Calu3 (cell line): ENCODE measurements at places on chromosomes 11 and 22. TPM values are rescaled to one million over a fixed set of nuclear protein-coding genes. Genes with fewer than 3 reads are reported as not detected.

DNA sequence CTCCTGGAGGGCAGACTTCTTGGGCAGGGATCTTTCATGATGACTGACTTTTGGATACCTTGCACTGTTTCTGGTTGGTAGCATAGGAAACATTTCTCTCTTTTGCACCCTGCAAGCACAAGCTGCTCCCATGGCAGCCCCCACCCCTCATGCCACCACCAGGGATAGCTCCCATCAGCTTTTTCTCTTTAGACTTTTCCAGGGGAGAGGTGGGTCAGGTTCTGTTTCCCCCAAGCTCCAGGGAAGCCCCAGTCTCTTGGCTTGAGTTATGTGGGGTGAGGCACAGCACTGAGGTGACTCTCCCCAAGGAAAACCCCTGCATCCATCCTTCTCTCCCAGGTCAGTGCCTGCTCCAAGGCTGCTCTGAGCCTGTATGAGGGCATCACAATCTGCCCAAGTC lies 22.5 kb downstream of the LRRC32 start:
- H3K27ac ChIP-seq = no peak overlapping the region
- no peaks in the 10 kb centered on the region for H3K36me3 ChIP-seq
- DNase-seq = no peak
- no peak overlapping the region for H3K4me3 ChIP-seq

SPTBN2 gene
- 41.3 and 46.3 TPM in 2 replicates for total RNA-seq

GRCh38 chr11:8487261-8487660 lies 106.8 kb downstream of the STK33 start:
- H3K4me3 ChIP-seq = no peak overlapping the region
- DNase-seq = no peak
- H3K36me3 ChIP-seq = no peaks in the 10 kb centered on the region
- H3K27me3 ChIP-seq = peaks cover 18% of the 10 kb centered on the region
- H3K4me1 ChIP-seq = no peaks in the 10 kb centered on the region
- H3K27ac ChIP-seq = no peak overlapping the region

DNA sequence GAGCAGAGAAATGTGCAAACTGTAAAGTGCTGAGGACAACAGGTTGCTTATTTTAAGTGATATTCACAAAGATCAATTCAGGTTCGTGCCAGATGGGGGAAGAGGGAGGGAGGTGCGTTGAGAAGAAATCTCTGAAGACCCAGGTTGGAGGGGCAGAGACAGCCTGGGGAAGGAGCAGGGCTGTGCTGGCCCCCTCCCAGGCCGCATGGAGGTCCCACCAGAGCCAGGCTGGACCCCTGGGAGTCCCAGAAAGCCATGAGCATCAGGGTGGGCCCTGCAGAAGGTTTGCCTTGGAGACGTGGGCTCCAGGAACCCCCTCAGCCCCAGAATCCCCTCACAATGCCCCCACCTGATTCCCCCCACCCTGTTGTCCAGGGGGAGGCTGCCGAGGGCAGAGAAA lies 47.4 kb downstream of the IGLL1 start:
- H3K27ac ChIP-seq = no peak overlapping the region
- peaks cover 15% of the 10 kb centered on the region for H3K27me3 ChIP-seq
- peaks cover 36% of the 10 kb centered on the region for H3K4me1 ChIP-seq
- no peaks in the 10 kb centered on the region for H3K36me3 ChIP-seq
- H3K4me3 ChIP-seq = no peak overlapping the region
- no peak for DNase-seq

GGTLC2 gene
- total RNA-seq = not detected in 2 replicates

GRCh38 chr11:95496901-95497300 lies 265.9 kb upstream of the SESN3 start:
- H3K27me3 ChIP-seq = peaks cover 21% of the 10 kb centered on the region
- DNase-seq = no peak
- H3K27ac ChIP-seq = no peak overlapping the region
- no peaks in the 10 kb centered on the region for H3K36me3 ChIP-seq
- H3K4me1 ChIP-seq = no peaks in the 10 kb centered on the region

XKR3 gene
- total RNA-seq = not detected in 2 replicates

P2RX6 gene
- total RNA-seq = 0.26 and 0.42 TPM in 2 replicates

ROBO4 gene
- total RNA-seq = not detected in 2 replicates

GRCh38 chr11:65482306-65482850 lies 16.5 kb upstream of the MALAT1 start:
- no peak overlapping the region for H3K4me3 ChIP-seq
- no peak for DNase-seq
- H3K36me3 ChIP-seq = peaks cover 28% of the 10 kb centered on the region
- peaks cover 57% of the 10 kb centered on the region for H3K4me1 ChIP-seq
- no peaks in the 10 kb centered on the region for H3K27me3 ChIP-seq
- H3K27ac ChIP-seq = peak overlapping the region; percentile 17

CREB3L1 gene
- total RNA-seq = 0.61 TPM in 1 of 2 replicates, not detected in the other

DNA sequence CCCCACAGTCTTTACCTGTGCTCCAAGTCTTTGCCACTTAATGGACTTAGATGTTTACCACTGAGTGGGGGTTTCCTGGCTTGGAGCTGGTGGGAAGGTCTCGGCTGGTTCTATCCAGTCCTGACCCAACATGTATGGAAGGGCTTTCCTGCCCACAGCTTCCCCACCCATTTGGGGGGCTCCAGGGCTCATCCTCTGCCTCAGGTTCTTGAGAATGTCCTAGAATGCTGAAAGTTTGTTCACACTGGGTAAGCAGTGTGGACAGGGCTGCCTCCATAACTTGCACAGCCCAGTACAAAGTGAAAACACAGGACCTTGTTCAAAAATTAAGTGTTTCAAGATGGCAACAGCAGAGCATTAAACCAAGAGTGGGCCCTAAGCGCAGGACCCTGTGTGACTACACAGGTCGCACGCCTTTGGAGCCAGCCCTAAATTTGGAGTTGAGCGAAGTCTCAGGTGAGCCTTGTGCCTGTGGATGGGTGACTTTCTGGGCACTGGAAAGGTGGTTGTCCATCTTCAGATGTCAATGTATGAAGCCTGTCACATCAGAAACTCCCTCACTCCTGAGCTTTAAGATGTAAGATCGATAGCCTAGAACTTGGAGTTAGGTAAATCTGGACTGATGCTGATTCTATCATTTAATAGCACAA lies 72.7 kb upstream of the NARS2 start:
- DNase-seq = no peak
- H3K4me3 ChIP-seq = no peak overlapping the region
- H3K36me3 ChIP-seq = no peaks in the 10 kb centered on the region

DNA sequence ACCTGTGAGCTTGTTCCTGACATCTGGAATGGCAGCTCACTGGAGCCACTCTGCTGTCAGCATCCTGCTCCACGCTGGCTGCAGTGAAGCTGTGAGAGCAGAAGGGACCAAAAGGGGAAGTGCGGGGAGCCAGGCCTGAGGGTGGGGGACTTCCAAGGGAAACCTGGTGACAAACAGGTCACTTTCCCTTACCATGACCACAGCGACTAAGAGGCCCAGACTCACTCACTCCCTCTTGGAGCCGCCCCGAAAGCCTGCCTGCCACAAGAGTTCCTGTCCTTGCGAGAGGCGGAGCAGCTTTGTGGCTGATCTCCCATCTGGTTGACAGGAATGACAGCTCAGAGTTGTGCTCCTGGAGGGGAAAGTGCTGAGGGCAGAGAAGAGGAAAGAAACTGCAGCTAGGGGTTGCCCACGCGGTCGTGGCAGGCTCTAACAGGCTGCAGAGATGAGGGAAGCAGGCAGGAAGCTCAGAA lies 183.8 kb upstream of the NTM start:
- H3K4me3 ChIP-seq = no peak overlapping the region
- no peaks in the 10 kb centered on the region for H3K27me3 ChIP-seq
- no peak for DNase-seq
- no peaks in the 10 kb centered on the region for H3K36me3 ChIP-seq

DNA sequence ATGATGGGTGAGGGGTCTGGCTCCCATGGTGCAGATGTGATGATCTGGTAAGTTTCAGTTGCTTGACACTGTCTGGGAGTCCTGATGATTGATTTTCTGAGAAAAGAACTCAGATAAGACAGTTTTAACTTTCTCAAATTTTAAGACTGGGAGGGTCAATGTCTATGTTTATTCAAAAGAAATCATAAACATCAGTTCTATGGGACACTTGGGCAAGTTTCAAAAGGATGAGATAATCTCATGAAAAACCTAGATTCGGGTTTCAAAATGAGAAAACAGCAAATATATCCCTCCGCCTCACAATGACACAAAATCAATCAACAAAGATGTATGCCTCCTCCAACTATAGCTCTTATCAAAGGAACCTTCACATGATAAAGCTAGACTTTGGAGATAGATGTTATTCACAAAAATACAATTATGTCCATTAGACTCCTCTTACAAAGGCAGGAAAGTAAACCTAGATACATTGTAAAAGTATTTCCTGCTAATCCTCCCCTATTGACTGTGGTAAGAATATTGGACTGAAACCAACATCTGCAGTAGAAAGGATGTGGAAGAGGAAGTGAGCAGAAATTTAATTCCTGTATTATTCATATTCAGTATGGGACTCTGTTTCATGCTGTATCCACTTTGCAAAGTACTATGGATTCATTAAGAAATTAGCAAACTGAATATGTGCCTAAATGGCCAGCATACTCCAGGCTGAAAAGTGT lies 21.6 kb downstream of the SVIP start:
- no peak for DNase-seq
- no peaks in the 10 kb centered on the region for H3K36me3 ChIP-seq
- no peak overlapping the region for H3K27ac ChIP-seq
- peaks cover 18% of the 10 kb centered on the region for H3K4me1 ChIP-seq
- no peak overlapping the region for H3K4me3 ChIP-seq

DNA sequence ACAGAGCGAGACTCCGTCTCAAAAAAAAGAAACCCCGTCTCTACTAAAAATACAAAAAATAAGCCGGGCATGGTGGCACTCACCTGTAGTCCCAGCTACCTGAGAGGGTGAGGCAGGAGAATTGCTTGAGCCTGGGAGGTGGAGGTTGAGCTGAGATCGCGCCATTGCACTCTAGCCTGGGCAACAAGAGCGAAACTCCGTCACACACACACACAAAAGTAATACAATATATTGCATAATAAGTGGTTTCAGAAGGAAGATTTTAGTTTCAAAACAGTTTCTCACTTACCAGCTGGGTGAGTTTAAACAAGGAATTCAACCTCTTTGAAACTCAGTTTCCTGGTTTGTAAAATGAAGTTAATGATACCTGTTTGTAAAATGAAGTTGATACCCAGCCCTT lies 32.7 kb upstream of the HTR3A start:
- H3K27me3 ChIP-seq = peaks cover 53% of the 10 kb centered on the region
- no peaks in the 10 kb centered on the region for H3K36me3 ChIP-seq
- DNase-seq = no peak
- H3K4me1 ChIP-seq = no peaks in the 10 kb centered on the region
- no peak overlapping the region for H3K4me3 ChIP-seq

DNA sequence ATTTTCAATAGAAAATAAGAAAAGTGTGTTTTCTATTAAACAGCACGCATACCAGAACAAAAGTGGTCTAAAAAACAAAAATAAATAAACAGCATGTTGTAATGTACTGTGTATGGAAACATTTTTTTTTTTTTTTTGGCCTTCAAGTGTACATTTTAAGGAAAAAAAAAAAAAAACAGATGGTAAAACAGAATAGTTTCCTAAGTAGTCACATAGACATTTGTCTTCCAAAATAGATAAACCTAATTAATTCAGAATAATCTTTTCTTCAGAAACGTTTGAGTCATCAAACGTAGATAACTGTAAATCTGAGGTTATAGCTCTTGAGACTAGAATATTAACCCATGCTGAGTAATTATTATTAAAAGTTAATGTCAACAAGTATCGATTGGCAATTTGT lies 396 bp upstream of the CFAP300 start:
- H3K4me1 ChIP-seq = no peaks in the 10 kb centered on the region
- peaks cover 9% of the 10 kb centered on the region for H3K36me3 ChIP-seq

- no peaks in the 10 kb centered on the region for H3K36me3 ChIP-seq
- DNase-seq = peak; percentile 26
- no peak overlapping the region for H3K4me3 ChIP-seq
- peak overlapping the region; percentile 66 for H3K27ac ChIP-seq
- no peaks in the 10 kb centered on the region for H3K27me3 ChIP-seq
- H3K4me1 ChIP-seq = no peaks in the 10 kb centered on the region
Observed at GRCh38 chr11:40328890-40329614, 1130.4 kb downstream of the LRRC4C start.

PRG2 gene
- total RNA-seq = not detected in 2 replicates

- H3K27me3 ChIP-seq = no peaks in the 10 kb centered on the region
- DNase-seq = no peak
- H3K36me3 ChIP-seq = peaks cover 9% of the 10 kb centered on the region
- H3K4me3 ChIP-seq = no peak overlapping the region
Observed at GRCh38 chr11:27385245-27385644, 22.2 kb upstream of the CCDC34 start.

SLC5A1 gene
- 7.5 and 8.6 TPM in 2 replicates for total RNA-seq

DNA sequence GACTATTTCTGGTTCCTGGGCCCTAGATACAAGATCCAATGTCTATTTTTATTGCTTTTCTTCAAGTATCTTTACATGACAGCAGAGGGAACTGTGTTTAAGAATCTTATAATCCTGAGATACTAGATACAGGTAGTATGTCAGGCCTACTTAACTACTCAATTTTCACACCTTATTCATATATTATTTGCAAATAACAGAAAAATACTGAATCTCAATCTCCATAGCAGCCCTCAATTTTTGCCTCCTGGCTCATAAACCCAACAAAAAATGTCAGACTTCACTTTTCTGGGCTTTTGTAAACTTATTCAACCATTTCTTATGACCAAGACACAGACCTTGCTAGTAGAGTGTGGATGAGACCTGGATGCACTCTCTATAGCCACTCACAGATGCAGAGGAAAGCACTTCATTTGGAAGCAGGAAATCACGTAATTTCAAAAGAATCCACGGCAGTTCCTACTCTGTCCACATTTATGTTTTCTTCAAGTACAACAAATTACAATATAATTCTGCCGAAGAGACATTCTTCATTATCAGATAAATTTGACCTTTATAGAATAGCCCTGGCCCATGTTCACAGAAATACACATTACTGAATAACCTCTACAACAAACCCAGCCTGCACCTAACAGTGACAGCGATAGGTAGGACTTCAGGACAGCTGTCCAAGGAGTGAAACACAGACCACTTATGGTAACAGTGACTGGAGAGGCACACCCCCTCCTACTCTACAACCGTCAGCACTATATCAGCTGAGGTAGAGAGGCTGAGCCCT lies 62.0 kb upstream of the YPEL1 start:
- DNase-seq = no peak
- no peak overlapping the region for H3K27ac ChIP-seq
- no peak overlapping the region for H3K4me3 ChIP-seq

- H3K4me3 ChIP-seq = no peak overlapping the region
- no peaks in the 10 kb centered on the region for H3K4me1 ChIP-seq
- no peak for DNase-seq
- peaks cover 19% of the 10 kb centered on the region for H3K36me3 ChIP-seq
Observed at GRCh38 chr11:71188886-71189767, 63.2 kb downstream of the SHANK2 start.

GRCh38 chr11:43555186-43555585 lies 125.4 kb upstream of the HSD17B12 start:
- H3K4me3 ChIP-seq = no peak overlapping the region
- peaks cover 4% of the 10 kb centered on the region for H3K36me3 ChIP-seq
- peaks cover 11% of the 10 kb centered on the region for H3K4me1 ChIP-seq
- no peak for DNase-seq
- peaks cover 86% of the 10 kb centered on the region for H3K27me3 ChIP-seq

F2 gene
- not detected in 2 replicates for total RNA-seq

PRR33 gene
- total RNA-seq = not detected in 2 replicates
